Suprapubic skin (tissue), 4 donors: ENCODE measurements at places on chromosomes 4 and X. TPM values are rescaled to one million over a fixed set of nuclear protein-coding genes. Genes with fewer than 3 reads are reported as not detected.

- no peak for DNase-seq
- H3K27me3 ChIP-seq: no peaks in the 10 kb centered on the region
- no peaks in the 10 kb centered on the region for H3K36me3 ChIP-seq
- no peak overlapping the region for H3K27ac ChIP-seq
- H3K4me3 ChIP-seq: no peak overlapping the region
- H3K4me1 ChIP-seq: peaks cover 17% of the 10 kb centered on the region
These were observed 31.0 kb downstream of the FNIP2 start for GRCh38 chr4:158799856-158800255.

DNA sequence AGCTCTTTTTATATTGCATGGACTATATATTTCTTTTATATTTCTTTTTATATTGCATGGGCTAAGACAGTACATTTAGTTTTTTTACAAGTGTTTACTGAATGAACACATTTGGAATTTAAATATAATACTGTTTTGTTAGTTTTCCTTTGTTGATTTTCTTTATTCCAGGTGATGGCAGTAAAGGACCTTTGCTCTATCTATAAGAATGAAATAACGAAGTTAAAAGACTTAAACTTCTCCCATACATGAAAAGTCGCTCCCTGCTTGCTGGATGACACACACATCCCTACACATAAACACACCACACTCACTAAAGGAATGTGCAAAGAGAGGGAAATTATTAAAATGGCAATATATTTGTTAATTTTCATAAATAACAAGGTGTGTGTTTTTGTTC lies 102.5 kb upstream of the ANXA10 start:
- H3K36me3 ChIP-seq: no peaks in the 10 kb centered on the region
- H3K4me3 ChIP-seq: no peak overlapping the region
- no peaks in the 10 kb centered on the region for H3K27me3 ChIP-seq
- no peak for DNase-seq
- H3K27ac ChIP-seq: no peak overlapping the region

DNA sequence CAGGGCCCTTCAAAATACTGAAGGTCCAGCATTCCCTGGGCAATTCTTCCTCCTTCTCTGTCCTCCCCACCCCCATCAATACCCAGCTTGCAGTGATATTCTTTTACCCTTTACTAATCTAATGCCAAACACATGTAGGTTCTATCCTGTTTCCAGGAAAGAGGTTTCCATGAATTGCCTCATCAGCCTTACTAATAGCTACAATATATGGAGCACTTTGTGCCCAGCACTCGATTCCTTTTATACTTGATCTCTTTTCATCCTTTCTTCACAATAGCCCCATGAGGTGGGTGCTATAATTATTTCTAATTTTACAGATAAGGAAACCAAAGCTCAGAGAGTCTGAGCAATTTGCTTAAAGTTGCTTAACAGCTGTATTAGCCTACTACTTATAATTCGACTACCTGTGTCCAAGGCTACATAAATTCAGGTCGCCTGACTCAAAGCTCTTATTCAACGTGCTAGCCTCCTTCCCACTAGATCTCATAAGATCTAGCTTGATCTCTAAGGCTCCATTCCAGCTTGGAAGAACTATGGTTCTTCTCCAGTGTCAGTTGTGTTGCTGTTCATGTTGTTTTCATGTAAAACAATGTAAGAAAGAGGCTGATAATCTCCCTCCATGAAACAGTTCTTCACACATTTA lies 229.6 kb upstream of the PGRMC2 start:
- no peak for DNase-seq
- no peaks in the 10 kb centered on the region for H3K27me3 ChIP-seq
- no peak overlapping the region for H3K4me3 ChIP-seq
- no peaks in the 10 kb centered on the region for H3K36me3 ChIP-seq

GRCh38 chr4:169362607-169363006 lies 91.9 kb upstream of the SH3RF1 start:
- H3K36me3 ChIP-seq: no peaks in the 10 kb centered on the region
- DNase-seq: no peak
- no peaks in the 10 kb centered on the region for H3K4me1 ChIP-seq
- no peak overlapping the region for H3K27ac ChIP-seq
- no peaks in the 10 kb centered on the region for H3K27me3 ChIP-seq

GRCh38 chr4:1009542-1010394 lies 1.7 kb upstream of the FGFRL1 start:
- peak overlapping the region; percentile 85 for H3K27ac ChIP-seq
- H3K4me3 ChIP-seq: peak overlapping the region; percentile 65
- H3K4me1 ChIP-seq: peaks cover 31% of the 10 kb centered on the region
- H3K27me3 ChIP-seq: peaks cover 27% of the 10 kb centered on the region

GRCh38 chrX:139842326-139843185 lies 90.3 kb downstream of the ATP11C start:
- H3K36me3 ChIP-seq: no peaks in the 10 kb centered on the region
- H3K27me3 ChIP-seq: no peaks in the 10 kb centered on the region
- no peaks in the 10 kb centered on the region for H3K4me1 ChIP-seq
- H3K4me3 ChIP-seq: no peak overlapping the region
- H3K27ac ChIP-seq: no peak overlapping the region

- no peaks in the 10 kb centered on the region for H3K36me3 ChIP-seq
- no peak for DNase-seq
- H3K27ac ChIP-seq: no peak overlapping the region
- H3K4me3 ChIP-seq: no peak overlapping the region
- H3K4me1 ChIP-seq: no peaks in the 10 kb centered on the region
These were observed 10.8 kb upstream of the HERC6 start for GRCh38 chr4:88367826-88368225.

- no peak overlapping the region for H3K4me3 ChIP-seq
- H3K27me3 ChIP-seq: no peaks in the 10 kb centered on the region
- H3K4me1 ChIP-seq: no peaks in the 10 kb centered on the region
- H3K36me3 ChIP-seq: peaks cover 47% of the 10 kb centered on the region
- peak; percentile 69 for DNase-seq
These were observed 11.4 kb upstream of the TADA2B start for GRCh38 chr4:7031558-7032449.

- no peaks in the 10 kb centered on the region for H3K27me3 ChIP-seq
- no peak overlapping the region for H3K4me3 ChIP-seq
- peaks cover 7% of the 10 kb centered on the region for H3K4me1 ChIP-seq
- DNase-seq: no peak
These were observed 600.9 kb upstream of the DIPK2B start for GRCh38 chrX:45801554-45801953.

GRCh38 chr4:142091085-142091513 lies 454.7 kb downstream of the IL15 start:
- H3K4me3 ChIP-seq: no peak overlapping the region
- peaks cover 20% of the 10 kb centered on the region for H3K4me1 ChIP-seq
- H3K36me3 ChIP-seq: no peaks in the 10 kb centered on the region
- peak overlapping the region; percentile 86 for H3K27ac ChIP-seq
- H3K27me3 ChIP-seq: no peaks in the 10 kb centered on the region
- DNase-seq: no peak

- peaks cover 37% of the 10 kb centered on the region for H3K27me3 ChIP-seq
- DNase-seq: no peak
- H3K4me1 ChIP-seq: peaks cover 29% of the 10 kb centered on the region
- H3K4me3 ChIP-seq: no peak overlapping the region
- no peaks in the 10 kb centered on the region for H3K36me3 ChIP-seq
These were observed 1.4 kb upstream of the ADGRL3 start for GRCh38 chr4:61198686-61199085.

DNA sequence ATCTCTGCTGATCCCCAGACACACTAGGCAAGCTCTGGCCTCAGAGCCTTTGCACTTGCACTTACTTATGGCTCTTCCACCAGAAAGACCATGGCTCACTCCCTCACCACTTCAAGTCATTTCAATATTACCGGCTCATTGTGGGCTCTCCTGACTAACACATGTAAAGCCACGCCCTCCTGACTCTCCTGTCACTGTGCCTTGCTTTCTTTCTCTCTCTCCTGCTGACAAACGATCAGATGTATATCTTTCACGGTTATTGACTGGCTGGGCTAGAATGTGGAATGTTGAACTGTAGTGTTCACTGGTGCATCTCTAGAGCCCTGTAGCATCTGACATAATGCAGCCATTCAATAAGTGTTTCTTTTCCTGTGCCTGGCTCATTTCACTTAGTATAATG lies 425.1 kb downstream of the RAB28 start:
- DNase-seq: no peak
- no peak overlapping the region for H3K27ac ChIP-seq
- H3K36me3 ChIP-seq: no peaks in the 10 kb centered on the region
- H3K4me3 ChIP-seq: no peak overlapping the region

GRCh38 chr4:188781655-188782054 lies 642.4 kb downstream of the TRIML1 start:
- H3K27me3 ChIP-seq: no peaks in the 10 kb centered on the region
- no peaks in the 10 kb centered on the region for H3K36me3 ChIP-seq
- DNase-seq: no peak

- H3K4me3 ChIP-seq: no peak overlapping the region
- no peaks in the 10 kb centered on the region for H3K36me3 ChIP-seq
- H3K27ac ChIP-seq: no peak overlapping the region
- DNase-seq: no peak
- H3K27me3 ChIP-seq: no peaks in the 10 kb centered on the region
These were observed 61.3 kb upstream of the TAB3 start for GRCh38 chrX:30950391-30950790.

GRCh38 chrX:151742311-151742710 lies 7.8 kb downstream of the CNGA2 start:
- H3K27ac ChIP-seq: no peak overlapping the region
- no peaks in the 10 kb centered on the region for H3K36me3 ChIP-seq
- H3K4me1 ChIP-seq: no peaks in the 10 kb centered on the region
- no peak overlapping the region for H3K4me3 ChIP-seq
- DNase-seq: no peak

- no peak overlapping the region for H3K27ac ChIP-seq
- no peaks in the 10 kb centered on the region for H3K4me1 ChIP-seq
- no peak overlapping the region for H3K4me3 ChIP-seq
- no peaks in the 10 kb centered on the region for H3K36me3 ChIP-seq
- DNase-seq: no peak
- no peaks in the 10 kb centered on the region for H3K27me3 ChIP-seq
These were observed 2.0 kb upstream of the FATE1 start for GRCh38 chrX:151713849-151714248.

DNA sequence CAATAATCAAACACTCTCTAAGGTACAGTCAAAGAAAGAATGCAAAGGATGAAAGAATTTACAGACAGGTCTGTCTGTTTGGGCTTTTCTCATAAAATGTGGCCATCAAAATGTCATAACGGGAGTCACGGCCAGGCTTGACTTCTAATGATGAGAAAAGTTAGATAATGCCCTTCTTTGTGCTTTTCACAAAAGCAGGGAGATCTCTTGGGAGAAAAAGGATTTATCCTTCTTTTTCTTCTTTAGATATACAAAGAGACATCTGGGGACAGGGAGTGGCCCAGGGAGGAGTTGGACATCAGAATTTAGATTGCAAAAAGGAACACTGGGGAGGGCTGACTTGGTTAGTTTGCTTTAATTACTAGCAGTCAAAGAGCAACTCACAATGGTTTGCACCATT lies 93.1 kb downstream of the SLC39A8 start:
- H3K4me3 ChIP-seq: no peak overlapping the region
- H3K27me3 ChIP-seq: no peaks in the 10 kb centered on the region
- no peak overlapping the region for H3K27ac ChIP-seq
- DNase-seq: no peak
- no peaks in the 10 kb centered on the region for H3K36me3 ChIP-seq
- H3K4me1 ChIP-seq: no peaks in the 10 kb centered on the region

- H3K4me3 ChIP-seq: no peak overlapping the region
- no peaks in the 10 kb centered on the region for H3K27me3 ChIP-seq
- DNase-seq: no peak
- no peaks in the 10 kb centered on the region for H3K36me3 ChIP-seq
These were observed 20.6 kb downstream of the ZNF721 start for GRCh38 chr4:478373-478772.

GRCh38 chrX:103918050-103918449 lies 44.4 kb upstream of the TMSB15B start:
- no peak overlapping the region for H3K27ac ChIP-seq
- no peaks in the 10 kb centered on the region for H3K4me1 ChIP-seq
- H3K27me3 ChIP-seq: no peaks in the 10 kb centered on the region
- no peak for DNase-seq
- H3K36me3 ChIP-seq: no peaks in the 10 kb centered on the region
- H3K4me3 ChIP-seq: peak overlapping the region; percentile 57

Gene PF4V1
- not detected for total RNA-seq

Gene ARHGAP36
- total RNA-seq: not detected

Gene CT45A1
- total RNA-seq: not detected

Gene SLC7A11
- total RNA-seq: 0.48 TPM

Gene SPANXA2
- total RNA-seq: not detected

Gene OTUD5
- 32.3 TPM for total RNA-seq

Gene USP38
- total RNA-seq: 32.0 TPM

Gene PITX2
- 8.3 TPM for total RNA-seq

Gene SLITRK2
- total RNA-seq: 2.2 TPM

Gene ABLIM2
- 12.1 TPM for total RNA-seq

Gene GLOD5
- not detected for total RNA-seq

Gene LONRF3
- 1.9 TPM for total RNA-seq

Gene CDS1
- total RNA-seq: 21.6 TPM
